Stimulated activated CD4-positive, alpha-beta T cell treated with anti-CD3 and anti-CD28 coated beads, Interleukin-2, amount 100 ng/mL, for 48 hours (primary cell): ENCODE measurements at places on chromosomes 1 and 21.

GRCh38 chr21:45138199-45139002 is 64.0 kb downstream of the ADARB1 start:
- DNase-seq: peak; percentile 74

- no peak for DNase-seq
Observed at GRCh38 chr1:53450225-53450624, 9.0 kb upstream of the DMRTB1 start.

DNA sequence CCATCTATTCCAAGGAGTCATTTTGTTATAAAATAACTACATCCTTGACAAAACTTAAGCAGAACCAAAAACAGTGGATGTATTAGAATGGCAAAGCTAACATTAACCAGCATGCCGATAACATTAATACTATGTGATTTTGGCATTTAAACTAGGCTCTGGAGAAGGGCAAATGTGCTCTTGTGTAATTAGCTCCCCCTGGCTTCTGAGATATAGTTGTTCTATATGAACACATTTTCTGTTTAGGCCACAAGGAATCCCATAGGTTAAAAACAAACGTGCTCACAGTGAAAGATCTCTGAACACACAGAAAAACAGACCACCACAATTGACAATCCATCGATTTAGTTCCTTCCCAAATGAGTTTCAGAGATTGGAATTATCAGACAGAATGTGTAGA is 57.4 kb upstream of the TARS2 start:
- no peak for DNase-seq

DNA sequence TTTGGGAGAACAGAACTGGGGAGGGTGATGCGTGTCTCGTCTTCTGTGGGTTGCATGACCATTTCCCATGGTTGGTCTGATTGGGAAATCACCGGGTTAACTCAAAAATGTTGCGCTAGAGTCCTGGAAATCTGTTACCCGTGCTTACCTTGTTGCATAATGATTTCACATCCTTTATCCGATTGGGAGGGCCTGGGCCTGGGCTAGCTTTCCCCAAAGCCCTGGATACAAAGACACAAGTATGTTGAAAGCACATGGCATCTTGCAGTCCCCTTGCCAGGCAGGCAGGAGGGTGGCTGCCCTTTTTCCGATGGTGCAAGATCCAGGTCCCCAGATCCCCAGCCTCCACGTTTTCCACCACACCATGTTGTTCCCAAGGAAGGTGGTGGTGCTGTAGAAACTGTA is 582 bp downstream of the TRPM2 start:
- DNase-seq: no peak

DNA sequence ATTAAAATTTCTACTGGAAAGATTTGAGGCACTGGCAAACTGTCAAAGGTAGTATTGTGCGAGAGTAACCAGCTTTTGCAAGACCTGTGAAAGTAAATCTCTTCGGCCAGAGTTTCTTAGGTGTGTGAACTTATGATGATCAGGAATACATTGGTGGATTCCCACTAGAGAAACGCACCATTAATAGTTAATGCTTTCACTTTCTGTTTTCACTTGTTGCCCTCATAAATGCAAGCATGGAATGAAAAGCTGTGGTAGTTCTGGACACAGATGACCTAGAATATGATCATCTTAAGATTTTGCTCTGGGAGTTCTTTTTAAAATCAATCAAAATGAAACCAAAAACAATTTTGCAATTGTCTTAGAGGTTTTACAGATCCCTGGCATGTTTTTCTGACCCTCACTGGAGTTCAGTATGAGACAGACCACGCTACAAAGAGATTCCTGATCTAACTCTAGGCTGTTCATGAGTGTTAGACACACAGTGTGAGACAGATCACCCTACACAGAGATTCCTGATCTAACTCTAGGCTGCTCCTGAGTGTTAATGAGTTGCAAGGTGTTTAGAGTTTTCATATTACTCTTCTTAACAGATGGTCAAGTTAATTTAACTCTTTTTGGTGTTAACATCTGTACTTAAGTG is 98.8 kb downstream of the SDCCAG8 start:
- no peak for DNase-seq

- DNase-seq: no peak
Observed at GRCh38 chr21:43994646-43995045, 17.5 kb upstream of the TRAPPC10 start.

- DNase-seq: no peak
Observed at GRCh38 chr1:15288173-15288926, 41.3 kb downstream of the FHAD1 start.

DNA sequence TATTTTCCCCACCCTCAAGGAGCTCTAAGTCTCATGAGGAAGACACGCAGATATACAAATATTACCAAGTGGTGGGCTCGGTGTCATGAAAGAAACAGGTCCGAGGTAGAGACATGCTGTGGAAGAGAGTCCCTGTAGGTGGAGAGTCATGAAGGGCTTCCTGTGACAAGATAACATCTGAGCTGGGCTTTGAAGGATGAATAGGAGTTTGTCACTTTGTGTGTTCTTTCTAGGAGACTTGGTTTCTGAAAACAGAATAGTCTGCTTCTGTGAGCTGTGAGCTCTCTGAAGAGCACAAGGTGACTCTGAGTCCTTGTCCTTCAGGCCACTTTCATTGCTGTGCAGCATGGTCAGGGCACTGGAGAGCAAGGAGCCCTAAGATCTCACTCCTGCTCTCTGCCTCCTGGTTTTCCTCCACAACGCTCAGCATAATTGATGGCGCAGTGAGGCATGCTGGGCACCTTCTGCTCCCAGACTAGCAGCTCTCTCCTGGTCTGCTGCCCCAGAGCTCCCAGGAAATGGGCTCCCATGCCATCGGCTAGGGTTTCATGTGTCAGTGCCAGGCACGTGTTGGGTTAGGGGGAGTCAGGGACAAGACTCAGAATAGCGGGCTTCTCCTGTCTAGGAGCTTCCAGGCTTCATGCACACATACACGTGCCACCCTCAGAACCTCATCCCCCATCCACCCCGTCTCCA is 209.9 kb upstream of the CSF3R start:
- no peak for DNase-seq

- no peak for DNase-seq
Observed at GRCh38 chr1:104309673-104310072, 560.0 kb downstream of the AMY1C start.

GRCh38 chr1:239353536-239353935 is 32.8 kb upstream of the CHRM3 start:
- DNase-seq: no peak

GRCh38 chr1:203547147-203547546 is 53.2 kb downstream of the OPTC start:
- no peak for DNase-seq

DNA sequence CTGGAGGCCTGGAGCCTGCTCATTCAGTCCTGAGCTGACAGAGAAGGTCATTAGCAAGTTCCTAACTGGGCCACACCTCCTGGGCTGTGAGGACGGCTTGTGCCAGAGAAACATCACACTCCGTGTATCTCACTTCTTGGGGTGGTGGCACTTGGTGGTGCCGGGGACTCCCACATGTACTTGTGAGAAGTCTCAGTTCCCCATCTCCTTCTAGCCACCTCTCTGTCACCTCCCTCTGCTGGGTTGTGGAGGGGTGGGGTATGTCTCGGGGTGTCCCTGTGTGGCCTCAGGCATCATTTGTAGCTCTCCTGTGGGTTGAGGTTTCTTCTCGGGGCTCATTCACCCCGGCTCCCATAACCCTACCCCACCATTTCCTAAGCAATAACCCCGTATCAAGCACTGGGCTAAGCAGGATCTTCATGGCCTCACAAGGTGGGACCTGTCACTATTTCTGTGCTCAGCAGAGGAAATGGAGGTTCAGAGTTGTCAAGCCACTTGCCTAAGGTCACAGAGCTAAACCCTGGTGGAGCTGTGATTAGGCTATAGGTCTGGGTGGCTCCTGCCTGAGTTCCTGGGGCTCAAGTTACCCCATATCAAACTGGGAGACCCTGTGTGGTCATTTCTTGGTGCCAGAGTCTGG is 62.5 kb downstream of the UBIAD1 start:
- DNase-seq: no peak

DNA sequence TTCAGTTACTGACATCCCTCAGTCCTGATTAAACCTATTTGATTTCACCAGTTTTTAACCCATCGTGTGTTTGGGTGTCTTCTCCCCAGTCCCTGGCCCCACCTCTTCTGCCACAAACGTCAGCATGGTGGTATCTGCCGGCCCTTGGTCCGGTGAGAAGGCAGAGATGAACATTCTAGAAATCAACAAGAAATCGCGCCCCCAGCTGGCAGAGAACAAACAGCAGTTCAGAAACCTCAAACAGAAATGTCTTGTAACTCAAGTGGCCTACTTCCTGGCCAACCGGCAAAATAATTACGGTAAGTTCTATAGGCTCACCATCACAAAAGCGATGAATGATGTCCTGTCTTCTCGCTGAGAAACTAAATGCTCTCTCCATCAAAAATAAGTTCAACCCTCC is 28.7 kb downstream of the NBPF3 start:
- DNase-seq: peak; percentile 13

DNA sequence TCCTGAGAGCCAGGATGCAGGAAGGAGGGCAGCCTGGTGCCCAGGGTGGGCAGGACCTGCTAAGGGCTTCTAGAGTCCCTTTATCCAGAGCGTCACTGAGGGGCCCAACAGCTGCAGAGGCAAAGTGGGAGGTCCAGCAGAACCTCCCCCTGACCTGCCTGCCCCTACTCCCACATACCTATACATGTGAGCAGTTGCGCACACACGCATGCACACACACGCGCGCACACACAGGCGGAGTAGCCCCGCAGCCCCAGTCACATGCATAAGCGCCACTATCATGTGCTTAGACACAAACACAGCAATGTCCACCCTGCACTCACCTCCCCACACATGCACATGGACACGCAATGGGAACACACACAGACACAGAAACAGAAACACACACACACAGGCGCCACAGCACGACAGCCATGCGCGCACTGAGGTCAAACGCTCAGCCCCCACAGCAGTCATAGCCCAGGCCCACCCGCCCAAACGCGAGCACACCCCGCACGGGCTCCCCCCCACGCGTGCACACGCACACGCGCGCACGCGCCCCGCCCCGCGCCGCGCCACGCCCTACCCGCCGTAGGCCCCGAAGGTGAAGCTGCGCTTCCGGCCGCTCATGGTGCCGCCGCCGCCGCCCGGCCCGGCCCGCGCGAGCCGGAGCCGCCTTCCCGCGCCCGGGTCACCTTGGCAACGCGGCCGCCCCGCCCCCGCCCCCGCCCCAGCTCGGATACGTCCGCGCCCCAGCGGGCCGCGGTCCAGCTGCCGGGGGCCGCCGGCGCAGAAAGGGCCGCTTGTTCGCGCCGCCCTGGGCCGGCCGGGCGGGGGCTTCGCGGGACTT is 17.7 kb downstream of the RAP1GAP start:
- no peak for DNase-seq

DNA sequence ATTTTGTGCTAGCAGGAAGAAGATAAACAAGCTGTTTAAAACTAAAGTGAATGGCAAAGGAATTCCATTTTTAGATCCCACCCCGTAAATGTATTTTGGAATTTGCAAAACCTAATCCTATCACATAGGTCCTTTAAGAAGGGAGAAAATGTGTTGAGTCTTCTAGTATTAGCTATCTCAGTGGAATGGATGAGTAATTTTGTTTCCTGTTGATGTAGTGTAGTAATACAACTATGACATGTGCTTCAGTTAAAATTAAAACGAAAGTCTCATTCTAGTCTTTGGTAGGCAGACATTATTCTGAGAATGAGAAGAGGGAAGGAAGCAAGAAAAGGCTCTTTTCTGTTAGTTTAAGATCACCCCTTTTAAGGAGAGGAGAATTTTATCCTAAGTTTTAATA is 265.9 kb upstream of the C1orf105 start:
- DNase-seq: no peak

- DNase-seq: no peak
Observed at GRCh38 chr1:209425959-209426358, 157.6 kb upstream of the CAMK1G start.

DNA sequence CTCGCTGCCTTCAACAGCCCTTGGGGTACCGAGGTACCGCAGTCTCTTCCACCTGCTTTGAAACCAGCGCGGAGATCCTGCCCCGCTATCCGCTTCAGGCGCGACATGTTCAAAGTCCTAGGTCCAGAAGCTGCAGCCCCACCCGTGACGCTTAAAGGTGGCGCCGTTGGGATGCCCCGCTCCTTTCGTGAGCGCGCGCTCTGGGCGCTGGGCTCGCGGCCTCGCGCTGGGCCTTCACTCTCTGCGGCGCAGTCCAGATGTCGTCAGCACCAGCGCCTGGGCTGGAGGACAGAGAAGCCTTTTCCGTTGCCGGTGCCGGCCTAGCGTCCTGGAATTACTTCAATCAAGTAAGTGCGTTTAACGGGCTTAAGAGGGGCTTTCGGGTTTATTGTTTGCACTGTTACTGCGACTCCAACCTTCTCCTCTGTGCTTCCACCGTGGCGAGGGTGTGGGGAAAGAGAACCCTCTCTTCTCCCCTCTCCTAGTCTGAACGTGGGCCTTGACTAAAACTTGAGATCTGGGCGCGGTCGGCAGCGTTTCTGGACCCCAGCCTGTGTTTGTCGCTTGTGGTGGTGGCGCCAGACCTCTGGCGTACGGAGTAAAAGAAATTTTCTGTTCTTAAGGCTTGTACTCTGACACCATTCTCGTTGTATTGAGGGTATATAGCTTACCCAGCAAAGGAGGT is at the start of gene LRRC40:
TSS of gene LRRC40 (minus strand) at position 146 of the 685 bp plus-strand sequence. CDS start at position 107, 39 bp downstream.
- DNase-seq: peak; percentile 92

DNA sequence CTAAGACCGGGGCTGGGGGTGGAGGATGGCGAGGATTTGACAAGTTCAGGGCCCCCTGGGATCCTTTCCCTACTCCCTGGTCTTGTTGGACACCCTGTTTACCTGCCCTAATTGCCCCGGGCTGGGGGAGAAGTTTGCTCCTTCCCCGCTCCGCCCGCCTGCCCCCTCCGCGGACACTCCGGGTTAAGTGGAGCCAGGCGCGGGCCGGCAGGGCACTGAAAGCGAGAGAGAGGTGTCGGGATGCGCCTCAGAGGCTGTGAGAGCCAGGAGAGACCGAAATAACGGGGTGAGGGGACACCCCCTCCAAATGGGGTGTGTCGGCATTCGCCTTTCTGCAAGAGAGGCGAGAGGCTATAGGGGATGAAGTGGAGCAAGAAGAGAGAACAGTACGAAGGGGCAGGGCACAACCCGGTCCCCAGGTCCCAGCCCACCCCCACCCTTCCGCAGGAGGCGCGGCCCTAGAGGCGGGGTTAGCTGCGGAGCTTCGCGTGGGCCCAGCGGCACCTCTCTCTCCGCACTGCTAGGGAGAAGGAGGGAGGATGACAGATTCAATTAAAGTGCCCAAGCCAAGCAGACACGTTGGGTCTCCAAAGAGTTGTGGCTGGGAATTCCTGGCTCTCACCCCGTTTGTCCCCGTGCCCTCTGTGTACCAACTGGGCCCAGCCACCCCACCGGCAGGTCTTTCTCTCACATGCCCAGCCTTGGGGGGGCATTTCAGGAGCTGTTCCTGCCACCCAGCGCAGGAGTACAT is 3.8 kb downstream of the EFNA3 start:
- DNase-seq: no peak

GRCh38 chr1:18385239-18385790 is 95.4 kb upstream of the KLHDC7A start:
- no peak for DNase-seq
